ENCODE measurements at places on chromosomes 7 and 10.

- DNase-seq = no peak
Measured at GRCh38 chr10:47247148-47248059, 52.6 kb upstream of the GDF10 start.

- peak; percentile 71 for DNase-seq
Measured at GRCh38 chr7:4830176-4830575, 31.7 kb downstream of the PAPOLB start.

- DNase-seq = no peak
Measured at GRCh38 chr7:148044173-148044572, 546.4 kb upstream of the C7orf33 start.

DNA sequence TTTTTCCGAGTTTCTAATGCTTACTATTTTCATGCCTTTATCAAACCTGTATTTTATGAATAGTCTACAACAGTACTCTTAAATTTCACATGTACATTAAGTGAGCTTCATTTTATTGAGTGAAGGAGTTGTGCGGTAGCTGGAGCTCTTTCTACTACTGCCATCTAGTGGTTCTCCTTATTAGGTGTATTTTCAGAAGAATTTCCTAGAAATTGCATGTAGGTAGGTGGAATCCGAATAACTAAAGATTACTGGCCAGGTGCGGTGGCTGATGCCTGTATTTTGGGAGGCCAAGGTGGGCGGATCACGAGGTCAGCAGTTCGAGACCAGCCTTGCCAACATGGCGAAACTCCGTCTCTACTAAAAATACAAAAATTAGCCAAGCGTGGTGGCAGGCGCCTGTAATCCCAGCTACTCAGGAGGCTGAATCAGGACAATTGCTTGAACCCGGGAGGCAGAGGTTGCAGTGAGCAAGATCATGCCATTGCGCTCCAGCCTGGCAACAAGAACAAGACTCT is 38.3 kb downstream of the LRRC72 start:
- DNase-seq = peak; percentile 73

All from ACHN (cell line).